COLO829 (cell line): ENCODE measurements at places on chromosomes 11 and 22.

- peak; percentile 64 for DNase-seq
These were observed at the start of gene MMP10 for GRCh38 chr11:102780491-102780918. TSS of gene MMP10 (minus strand) at chr11:102780628. CDS start at chr11:102780591, 37 bp downstream.

DNA sequence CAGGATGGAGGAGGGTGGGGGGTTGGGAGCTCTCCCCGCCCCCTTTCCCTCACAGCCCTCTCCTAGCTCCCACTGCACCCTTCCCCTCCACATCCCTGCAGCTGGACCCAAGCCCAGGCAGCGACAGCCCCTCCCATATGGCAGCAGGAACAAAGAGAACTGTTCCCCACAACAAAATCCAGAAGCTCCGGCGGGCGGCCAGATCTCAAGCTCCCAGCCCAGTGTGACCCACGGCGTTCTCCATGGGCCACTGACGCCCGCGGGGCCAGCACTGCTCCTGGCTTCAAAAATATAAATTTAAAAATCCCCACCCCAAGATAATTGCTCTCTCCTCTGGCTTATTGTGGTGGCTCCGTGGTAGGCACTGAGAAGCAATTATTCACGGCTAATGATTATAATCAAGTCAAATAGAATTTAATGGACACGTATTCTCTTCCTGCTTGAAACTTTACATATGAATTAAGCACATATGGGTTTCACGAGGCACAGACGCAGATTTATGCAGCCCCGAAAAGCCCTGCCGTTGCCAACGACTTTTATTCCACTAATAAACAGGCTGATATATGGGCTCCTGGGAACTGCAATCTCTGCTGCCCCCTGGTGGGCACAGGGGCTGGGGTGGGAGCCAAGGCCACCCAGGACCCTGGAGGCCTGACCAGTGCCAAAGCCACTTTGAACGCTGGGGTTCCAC, 17.5 kb downstream of the MACROD1 start:
- peak; percentile 57 for DNase-seq

- no peak for DNase-seq
These were observed 47.9 kb downstream of the GRAMD4 start for GRCh38 chr22:46668116-46668515.

DNA sequence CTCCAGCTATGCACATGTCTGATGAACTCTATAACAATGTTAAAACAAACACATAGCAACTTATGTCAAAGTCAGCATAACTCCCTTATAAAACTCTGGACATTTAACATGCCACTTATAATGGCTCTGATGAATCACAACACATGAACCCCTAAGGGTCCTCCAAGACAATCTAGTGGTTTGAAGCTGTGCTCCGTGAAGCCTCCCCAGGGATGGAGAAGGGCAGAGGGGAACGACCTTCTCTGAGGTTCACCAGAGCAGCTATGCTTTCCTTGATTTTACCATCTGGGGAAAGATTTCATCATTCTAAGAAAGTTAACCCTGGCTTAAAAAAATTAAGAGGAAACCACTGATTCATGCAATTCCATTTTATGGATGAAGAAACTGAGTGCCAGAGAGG, 84.4 kb downstream of the MPPED2 start:
- no peak for DNase-seq

DNA sequence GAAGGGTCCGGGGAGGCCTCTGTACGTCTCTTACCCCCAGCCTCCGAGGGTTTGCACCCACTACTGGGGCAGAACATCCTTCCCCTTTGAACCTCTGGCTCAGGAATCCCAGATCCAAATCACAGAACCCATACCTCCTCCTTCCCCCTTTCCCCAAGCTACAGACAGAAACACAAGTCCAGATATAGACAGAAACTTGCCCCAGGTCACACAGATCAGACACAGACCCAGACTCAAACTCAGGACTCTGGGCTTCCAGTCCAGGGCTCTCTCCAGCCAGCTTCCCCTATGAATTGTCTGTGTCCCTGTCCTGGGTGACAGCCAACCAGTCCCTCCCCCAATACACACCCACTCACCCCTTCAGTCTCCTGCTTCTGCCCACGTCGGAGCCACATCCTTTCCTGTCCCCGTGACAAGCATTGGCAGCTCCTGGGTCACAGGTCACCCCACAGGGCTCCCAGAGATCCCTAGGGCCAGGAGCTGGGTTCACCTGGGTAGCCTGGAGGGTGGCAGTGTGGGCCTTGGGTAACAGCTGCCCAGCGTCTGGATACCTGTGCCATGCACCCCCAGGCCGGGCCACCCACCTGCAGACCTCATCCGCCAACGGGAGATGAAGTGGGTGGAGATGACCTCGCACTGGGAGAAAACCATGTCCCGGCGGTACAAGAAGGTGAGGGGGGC, 772 bp downstream of the TBC1D10C start:
- no peak for DNase-seq

- no peak for DNase-seq
These were observed 365.5 kb downstream of the MN1 start for GRCh38 chr22:27435844-27436576.

GRCh38 chr11:36010010-36010740, 66.3 kb downstream of the LDLRAD3 start:
- no peak for DNase-seq

- DNase-seq = peak; percentile 90
These were observed at the start of gene TUBGCP6 for GRCh38 chr22:50244420-50245213. TSS of gene TUBGCP6 (minus strand) at chr22:50245023. CDS start at chr22:50244459, 564 bp downstream.

GRCh38 chr11:119006656-119007055, 8.7 kb downstream of the CENATAC start:
- DNase-seq = no peak

GRCh38 chr11:69327741-69328191, 33.8 kb downstream of the MYEOV start:
- no peak for DNase-seq

DNA sequence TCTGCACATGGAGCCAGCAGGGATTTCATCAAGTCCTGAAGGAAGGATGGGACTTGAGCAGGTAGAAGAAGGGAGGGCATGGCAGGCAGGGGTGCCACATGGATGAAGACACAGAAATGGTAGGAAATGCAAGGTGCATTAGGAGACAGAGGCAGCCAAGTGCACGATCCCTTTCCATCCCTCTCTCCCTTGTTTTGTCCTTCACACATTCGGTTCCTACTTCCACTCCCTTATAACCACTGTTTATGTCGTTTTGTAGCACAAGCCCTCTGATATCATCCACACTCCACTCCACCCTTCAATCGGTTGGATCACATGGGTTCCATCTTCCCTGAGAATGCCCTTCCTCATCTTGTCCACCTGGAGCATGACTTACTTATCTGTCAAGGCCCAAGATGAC, 35.2 kb downstream of the IFT27 start:
- no peak for DNase-seq

DNA sequence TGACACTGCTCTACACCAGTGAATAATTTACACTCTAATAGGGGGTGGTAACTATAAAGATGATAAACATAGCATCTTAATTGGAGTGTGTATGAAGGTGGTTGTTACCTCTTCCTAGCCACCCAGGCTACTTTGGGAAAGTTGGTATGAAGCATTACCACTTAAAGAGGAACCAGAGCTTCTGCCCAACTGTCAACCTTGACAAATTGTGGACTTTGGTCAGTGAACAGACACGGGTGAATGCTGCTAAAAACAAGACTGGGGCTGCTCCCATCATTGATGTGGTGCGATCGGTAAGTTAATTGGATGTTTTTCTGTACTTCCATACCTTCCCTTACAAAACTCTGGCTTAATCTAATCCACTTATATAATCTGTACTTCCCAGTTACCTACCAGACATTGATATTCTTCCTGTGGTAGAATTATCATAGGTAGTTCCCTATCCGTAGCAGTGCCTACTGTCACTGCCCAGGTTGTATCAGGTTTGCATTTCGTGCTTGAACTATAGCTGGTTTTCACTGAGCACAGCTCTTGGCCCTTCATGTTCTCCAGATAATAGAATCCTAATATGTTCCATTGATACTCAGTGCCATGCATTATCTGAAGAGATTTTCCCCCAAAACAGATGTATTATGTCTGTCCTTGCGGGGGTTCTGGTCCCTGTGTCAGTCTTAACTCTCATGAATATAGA, 2.2 kb downstream of the RPL27A start:
- DNase-seq = no peak
